Stimulated activated CD8-positive, alpha-beta memory T cell treated with anti-CD3 and anti-CD28 coated beads, Interleukin-4, amount 100 ng/mL, for 1 hour (primary cell): ENCODE measurements at places on chromosomes 7 and 10.

- no peak for DNase-seq
Observed at GRCh38 chr10:35545878-35546590, 59.1 kb upstream of the GJD4 start.

DNA sequence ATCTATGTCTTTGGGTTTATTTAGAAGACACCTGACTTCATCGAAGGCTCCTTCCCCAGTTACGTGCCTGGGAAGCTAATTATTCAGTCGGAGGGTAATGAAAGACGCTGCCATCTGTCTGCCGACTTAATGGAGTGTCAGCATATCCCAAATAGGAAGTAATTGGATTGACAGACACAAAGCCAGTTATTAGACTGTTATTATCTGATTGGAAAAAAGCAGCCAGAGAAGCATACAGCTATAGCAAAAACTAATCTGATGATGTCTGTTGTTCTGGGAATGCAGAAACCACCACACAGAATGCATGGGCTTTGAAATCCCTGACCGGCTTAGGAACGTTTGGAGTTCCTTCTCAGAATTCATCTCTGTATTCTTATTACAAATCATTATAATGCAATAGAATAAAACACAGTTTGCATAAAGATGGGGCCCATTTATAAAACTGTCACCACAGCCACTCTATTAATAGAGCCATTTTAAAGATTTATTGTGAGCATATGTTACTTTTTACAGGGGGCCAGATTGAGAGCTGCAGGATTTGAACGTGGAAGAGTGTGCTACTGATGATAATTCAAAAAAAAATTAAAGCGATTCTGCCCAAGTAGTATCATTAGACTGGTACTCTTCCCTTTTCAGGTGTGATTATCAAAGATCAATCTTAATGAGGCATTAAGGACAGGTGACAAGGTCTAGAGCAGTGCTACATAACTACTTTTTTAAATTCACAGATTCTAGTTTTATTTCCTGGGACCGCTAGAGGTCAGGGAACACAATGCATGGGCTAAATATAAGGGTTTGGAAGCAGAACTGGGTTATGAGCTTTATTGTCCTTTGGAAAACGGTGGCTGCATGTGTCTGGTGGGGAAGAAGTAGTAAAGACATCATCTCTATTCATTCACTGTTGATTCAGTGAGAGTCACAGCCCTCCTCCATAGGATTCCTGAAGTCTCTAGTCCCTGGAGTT lies 330.1 kb upstream of the LRGUK start:
- DNase-seq: no peak

GRCh38 chr7:130293521-130293920 lies 560 bp downstream of the CPA4 start:
- no peak for DNase-seq

DNA sequence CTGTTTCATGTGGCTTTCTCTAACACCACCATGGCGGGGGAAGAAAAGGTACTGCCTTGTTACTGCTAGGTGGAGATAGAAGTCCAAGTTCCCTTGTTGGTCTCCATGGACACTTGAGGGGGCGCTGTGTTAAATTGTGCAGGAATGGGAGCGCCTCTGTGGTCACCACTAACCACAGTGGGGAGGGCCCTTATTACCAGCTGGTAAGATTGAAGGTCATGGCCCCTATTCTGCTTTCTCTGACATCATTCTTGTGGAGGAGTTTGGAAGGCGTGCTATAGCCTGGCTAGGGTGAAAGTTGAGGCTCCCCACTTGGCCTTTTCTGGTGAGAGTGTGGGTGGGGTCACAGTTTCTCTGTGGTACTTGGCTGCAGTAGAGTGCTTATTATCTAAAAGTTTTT lies 14.9 kb upstream of the MXI1 start:
- no peak for DNase-seq

GRCh38 chr10:95241533-95241932 lies 47.5 kb downstream of the ACSM6 start:
- no peak for DNase-seq

DNA sequence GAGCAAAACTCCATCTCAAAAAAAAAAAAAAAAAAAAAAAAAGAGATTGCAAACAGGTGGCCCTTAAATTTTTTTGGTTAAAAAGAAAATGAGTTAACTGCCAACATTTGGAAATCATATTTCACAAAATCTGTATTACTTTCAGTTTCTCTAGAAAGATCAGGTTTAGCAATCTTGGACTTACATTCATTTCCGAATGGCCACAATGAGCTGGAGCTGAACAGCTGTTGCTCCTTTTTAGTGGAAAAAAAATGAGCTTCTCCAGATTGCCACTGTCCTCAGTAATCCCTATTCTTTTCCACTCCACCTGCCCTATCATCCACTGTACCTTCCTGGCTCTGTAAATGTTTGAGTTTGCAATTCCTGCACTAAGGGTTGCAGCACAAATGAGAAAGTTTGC lies 43.6 kb downstream of the RAB11FIP2 start:
- no peak for DNase-seq

- no peak for DNase-seq
Observed at GRCh38 chr10:8981277-8981676, 926.8 kb downstream of the GATA3 start.

DNA sequence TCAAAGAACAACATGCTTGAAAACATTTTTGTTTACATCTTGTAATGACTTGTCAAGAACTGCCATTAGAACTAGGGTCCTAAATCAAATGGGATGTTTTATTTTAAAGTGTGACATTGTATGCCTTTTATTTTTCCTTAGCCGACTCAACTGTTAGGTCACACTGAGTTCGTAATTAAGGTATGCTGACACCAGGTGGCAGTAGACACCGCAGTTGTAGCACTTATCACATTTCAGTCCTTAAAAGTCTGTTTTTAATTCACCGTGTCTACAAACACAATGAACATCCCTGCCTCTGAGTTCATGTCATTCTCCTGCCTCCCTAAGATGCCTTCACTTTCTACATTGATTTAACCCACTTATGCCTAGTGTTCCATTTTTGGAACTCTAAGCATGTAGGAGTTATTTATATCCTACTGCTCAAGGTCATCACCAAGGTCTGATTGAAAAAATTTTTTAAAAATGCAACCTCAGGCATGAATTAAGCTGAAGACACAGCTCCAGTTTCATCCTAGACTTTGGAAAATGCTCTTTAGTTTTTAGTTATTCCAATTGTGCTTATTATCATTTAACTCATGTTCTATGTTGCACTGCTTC lies 186.1 kb downstream of the BMPER start:
- no peak for DNase-seq

DNA sequence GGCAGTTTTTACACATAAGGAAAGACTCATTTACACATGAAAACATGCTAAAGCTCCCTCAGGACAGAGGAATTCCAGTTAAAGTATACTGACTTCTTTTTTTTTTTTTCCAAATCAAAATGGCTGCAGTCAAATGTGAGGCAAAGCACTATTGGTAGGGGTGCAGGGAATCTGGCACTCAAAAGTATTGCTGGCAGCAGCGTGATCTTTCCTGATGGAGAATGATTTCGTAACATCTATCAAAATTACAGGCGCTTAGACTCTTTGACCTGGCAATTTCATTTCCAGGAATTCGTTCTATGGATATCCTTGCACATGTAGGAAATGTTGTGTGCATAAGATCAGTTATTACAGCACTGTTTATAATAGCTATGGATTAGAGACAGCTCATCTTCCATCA lies 65.7 kb downstream of the VSTM4 start:
- no peak for DNase-seq

DNA sequence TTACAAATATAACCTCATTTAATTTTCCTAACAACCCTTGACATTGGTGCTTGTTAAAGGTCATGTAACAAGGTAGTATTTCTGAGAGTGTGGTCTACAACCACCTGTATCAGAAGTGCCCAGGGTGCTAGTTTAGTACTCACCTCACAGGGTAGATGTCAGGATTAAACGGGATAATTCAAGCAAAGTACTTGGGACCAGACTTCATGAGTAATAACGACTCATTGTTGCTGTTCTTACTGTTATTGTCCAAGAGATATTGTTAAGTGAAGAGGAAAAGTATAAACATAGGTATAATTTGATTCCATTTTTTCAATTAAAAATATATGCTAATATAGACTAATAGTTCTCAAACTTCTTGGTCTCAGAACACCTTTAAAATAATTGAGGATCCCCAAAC lies 179.3 kb downstream of the WNT2 start:
- no peak for DNase-seq

GRCh38 chr10:129495698-129496097 lies 28.7 kb downstream of the MGMT start:
- DNase-seq: no peak

- no peak for DNase-seq
Observed at GRCh38 chr7:100488333-100489095, 4.8 kb downstream of the NYAP1 start.

DNA sequence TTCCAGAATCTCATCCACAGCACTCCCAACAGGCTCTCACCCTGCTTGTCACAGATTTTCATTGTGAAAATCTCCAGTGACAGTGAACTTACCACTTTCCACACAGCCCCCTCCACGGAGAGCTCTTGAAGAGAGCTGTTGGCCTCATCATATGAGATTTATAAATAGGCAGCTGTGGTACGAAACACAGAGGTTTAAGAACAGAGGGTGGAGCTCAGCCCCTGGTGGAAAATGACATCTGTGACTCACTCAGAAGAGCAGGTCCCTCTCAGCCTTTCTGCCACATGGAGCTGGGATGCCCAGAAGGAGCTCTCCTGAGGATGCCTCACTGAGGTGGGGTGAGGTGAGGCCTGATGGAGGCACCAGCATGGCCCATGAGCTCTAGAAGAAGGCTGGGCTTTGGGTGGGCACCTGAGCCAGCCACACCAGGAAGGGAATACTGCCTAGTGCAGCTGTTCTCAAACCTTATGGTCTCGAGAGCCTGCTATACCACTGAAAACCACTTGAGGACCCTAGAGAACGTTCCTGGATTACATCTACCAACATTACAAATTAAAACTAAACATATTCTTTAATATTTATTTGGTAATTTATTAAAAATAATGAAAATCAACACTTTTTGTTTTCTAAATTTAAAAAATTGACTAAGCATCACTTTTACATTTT lies 25.8 kb upstream of the EEPD1 start:
- DNase-seq: no peak

- DNase-seq: no peak
Observed at GRCh38 chr10:124239696-124240095, 146.3 kb upstream of the CHST15 start.

GRCh38 chr7:13169356-13169755 lies 481.9 kb downstream of the ARL4A start:
- no peak for DNase-seq

DNA sequence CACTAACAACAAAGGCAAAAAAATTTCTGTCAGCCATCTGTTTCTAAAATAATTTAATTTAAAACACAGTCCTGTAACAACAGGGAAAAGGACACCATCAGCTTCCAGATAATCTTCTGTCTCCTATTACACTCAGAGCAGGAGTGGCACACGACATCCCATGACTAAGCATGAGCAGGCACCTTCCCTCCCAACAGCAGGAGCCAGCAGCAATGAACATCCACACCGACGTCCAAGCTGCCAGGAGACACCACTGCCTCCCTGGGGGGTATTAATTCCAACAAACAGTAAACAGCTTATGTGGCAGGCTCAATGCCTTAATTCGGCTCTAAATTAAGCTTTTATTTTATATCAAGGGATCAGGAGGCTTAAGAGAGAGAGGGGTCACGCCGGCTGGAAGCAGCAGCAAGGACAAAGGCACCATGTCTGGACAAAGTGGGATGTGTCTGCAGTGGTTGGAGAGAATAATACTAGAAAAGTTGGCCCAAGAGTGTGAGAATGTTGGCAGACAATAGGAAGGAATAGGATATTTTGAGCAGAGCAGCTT lies 45.7 kb downstream of the KIAA1549 start:
- no peak for DNase-seq

DNA sequence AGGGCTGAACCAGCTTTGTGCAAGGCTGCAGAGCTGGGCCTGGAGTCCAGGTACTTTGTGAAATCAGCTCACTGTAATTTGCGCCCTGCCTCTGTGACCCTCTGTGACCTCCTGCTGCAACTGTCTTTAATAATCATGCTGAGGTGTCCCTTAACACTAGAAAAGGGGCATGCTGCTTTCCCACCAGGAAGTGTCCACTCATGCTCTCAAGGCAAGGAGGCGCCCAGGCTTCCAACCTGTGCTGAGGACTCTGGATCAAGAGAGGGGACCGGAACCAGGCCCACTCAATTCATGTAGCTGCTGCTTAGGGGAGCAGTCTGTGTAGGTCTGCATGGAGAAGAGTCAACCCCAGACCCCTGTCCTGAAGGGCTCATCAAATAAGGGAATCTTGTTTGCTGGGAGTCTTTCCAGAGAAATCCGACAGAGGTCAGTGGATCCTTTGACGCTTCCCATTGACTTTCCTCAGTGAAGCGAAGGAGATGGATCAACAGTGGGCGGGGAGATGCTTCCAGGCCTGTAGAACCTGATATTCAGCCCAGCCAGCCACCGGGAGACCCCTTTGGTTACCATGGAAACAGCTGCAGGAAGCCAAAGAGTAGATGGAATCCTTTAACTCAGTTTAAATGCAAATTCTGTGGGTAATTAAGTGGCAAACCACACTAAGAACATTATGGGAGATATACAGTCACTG lies 945.9 kb downstream of the GRID1 start:
- no peak for DNase-seq
